ENCODE measurements at places on chromosomes 16 and 17. TPM values are rescaled to one million over a fixed set of nuclear protein-coding genes. Genes with fewer than 3 reads are reported as not detected.

GRCh38 chr16:31464348-31464769 is 5.1 kb downstream of the ARMC5 start:
- no peak for DNase-seq

GRCh38 chr16:24769806-24770205 is 40.4 kb downstream of the TNRC6A start:
- DNase-seq = no peak

- no peak for DNase-seq
Measured at GRCh38 chr17:61402073-61402541, 2.5 kb downstream of the TBX2 start.

DNA sequence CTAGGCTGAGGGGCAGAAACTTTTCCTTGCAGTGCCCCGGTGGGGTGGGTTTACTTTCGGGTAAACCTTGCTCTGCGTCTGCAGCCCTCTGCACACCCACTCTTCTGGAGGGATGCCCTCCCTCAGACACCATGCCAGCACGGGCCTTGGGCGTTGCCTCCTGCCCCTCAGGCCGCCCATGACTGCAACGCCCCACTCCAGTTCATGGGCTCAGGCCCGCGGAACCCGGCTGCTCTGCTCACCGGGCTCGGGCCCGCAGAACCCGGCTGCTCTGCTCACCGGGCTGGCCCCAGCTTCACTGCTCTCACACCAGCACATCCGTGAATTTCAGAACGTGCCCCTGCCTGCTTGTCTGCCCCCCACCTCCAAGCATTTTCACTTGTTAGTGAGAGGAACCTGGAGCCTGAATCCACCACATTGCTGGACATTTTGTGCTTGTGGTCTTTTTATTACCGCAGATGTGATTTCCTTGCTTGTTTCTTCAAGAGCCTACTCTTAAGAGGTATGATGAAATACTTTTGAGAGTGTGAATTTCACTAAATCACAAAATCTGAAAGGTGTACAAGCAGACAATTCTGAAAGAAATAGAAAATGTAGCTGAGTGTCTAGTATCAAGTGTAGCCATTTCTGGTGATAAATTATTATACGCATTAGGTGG is 130.9 kb downstream of the RPTOR start:
- no peak for DNase-seq

- no peak for DNase-seq
Measured at GRCh38 chr17:74497471-74497870, 31.0 kb downstream of the CD300A start.

DNA sequence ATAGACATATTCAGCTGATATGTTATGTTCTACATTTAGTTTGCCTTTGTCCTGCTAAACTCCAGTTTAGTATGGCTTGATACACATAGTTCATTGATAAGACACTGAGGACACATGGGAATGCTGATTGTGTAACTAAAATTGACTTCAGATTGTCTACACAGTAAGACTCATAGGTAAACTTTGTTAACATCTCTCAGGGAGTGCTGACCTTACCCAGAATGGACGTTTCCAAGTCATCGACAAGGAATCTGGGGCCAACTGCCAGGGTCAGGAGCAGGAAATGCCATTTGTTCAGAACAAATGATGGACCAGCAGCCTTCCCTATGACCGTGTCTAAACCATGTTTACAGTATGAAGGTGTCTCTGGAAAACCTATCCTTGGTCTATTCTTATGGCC is 58.7 kb downstream of the DYNLRB2 start:
- DNase-seq = no peak

- DNase-seq = no peak
Measured at GRCh38 chr17:71633391-71633849, 487.4 kb upstream of the SOX9 start.

DNA sequence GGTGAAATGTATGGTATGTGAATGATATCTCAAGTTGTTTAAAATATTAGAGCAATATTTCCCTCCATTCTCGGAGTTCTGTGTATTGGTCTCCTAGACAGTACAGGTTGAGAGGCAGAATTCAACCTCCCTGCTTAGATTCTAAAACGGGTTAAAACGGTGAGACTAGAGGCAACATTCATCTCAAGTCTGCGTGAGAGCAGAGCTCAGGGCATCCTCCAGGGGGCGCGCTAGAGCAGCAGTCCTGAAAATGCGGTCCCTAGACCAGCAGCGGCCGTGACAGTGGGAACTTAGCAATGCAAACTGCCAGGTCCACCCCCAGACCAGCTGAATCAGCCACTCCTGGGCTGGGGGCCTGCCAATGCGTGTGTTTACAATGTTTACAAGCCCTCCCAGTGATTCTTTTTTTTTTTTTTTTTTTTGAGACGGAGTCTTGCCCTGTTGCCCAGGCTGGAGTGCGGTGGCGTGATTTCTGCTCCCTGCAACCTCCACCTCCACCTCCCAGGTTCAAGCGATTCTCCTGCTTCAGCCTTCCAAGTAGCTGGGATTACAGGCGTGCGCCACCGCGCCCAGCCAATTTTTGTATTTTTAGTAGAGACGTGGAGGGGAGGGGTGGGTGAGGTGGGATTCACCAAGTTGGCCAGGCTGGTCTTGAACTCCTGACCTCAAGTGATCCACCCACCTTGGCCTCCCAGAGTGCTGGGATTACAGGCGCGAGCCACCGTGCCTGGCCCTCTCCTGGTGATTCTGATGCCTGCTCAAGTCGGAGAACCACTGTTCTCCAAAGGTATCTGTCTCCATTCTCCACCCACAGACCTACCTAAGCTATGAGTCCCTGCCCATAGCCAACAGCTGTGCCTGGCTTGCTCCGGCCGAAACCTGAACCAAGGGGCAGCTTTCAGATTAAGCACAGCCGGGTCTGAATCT is 24.2 kb downstream of the KLHL36 start:
- peak; percentile 81 for DNase-seq

GRCh38 chr17:56310782-56311181 is 157.5 kb downstream of the ANKFN1 start:
- no peak for DNase-seq

DNA sequence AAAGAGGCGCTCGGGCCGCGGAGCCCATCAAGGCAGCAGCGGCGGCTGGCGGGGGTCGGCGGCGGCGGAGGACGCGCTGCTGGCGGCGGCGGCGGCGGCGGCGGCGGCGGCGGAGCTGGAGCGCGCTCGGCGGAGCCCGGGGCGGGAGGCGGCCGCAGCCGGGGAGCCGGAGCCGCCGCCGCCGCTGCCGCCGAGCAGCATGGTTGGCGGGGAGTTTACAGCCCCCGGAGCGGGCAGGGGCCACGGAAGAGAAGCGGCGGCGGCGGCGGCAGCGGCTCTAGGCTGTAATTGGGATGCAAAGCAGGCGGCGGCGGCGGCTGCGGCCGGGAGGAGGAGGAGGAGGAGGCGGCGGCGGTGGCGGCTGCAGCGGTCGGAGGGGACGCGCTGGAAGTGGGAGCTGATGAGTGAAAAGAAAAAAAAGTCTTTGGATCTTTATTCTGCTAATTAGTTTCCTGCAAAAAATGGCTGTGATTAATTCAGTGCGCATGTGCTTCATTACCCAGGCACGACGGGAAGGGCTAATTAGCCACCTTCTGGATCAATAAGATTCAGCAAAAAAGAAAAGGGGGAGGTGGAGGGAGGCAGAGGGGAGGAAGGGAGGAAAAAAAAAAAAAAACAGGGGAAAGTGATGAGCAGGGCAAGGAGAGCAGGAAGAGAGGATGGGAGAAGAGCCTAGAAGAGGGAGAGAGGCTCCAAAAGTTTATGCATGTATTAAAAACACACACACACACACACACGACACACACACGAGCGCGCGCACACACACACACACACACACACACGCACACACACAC is 10.9 kb upstream of the ZFHX3 start:
- peak; percentile 35 for DNase-seq

DNA sequence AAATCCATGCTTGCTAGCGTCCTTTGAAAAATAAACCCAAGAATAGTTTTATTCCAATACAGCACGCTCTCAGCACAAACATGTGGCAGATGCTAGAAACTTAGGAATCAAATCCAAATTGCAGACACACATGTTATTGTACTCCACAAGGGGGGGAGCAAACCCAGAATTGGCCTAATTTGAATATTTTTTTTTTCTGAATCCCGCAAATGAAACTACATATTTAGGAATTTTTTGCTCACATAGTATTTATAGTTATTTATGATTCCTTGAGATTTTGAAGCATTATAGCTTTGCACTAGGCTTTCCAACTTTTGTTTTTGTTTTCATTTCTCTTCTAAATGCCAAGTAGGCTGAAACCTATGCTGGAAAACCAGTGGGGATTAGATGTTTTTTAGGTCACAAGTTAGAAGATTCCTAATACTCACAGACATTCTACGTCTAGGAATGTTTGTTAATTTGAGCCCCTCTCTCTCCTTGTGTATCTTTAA is 59.3 kb upstream of the CDH11 start:
- no peak for DNase-seq

- DNase-seq = peak; percentile 52
Measured at GRCh38 chr17:28744972-28745785, 1.4 kb downstream of the TRAF4 start.

GRCh38 chr17:16027708-16028584 is 28.3 kb downstream of the TTC19 start:
- no peak for DNase-seq

DNA sequence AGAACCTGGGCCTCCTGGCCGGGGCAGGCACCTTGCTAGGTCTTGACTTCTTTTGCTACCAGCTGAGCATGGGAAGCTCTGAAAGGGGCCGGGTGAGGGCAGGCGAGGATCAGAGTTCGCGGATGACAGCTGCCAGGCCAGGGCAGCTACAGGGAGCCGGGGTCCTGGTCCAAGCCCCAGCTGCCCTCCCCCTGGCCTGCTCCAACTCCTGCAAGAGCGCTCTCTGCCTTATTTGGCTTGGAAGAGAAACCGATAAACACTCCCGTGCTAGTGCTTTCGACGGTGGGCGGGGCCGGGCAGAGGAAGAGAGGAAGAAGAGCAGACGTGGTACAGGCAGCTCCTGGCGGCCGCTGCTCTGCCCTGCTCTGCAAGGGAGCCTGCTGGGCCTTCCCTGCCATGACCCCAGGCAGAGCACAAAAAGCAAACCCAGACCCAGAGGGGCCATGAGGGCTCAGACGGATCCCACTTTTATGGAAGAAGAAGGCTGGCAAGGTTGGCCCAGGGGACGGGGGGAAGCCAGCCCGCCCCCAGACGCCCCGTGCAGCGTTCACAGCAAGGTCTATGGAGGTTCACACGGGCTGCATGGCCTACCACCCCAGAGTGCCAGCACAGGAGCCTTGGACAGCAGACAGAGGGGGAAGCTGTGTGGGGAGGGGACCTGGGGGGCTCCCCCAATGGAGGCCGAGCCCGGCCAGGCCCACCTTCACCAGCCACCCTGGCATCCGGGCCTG is 25.6 kb downstream of the PIEZO1 start:
- DNase-seq = peak; percentile 75

DNA sequence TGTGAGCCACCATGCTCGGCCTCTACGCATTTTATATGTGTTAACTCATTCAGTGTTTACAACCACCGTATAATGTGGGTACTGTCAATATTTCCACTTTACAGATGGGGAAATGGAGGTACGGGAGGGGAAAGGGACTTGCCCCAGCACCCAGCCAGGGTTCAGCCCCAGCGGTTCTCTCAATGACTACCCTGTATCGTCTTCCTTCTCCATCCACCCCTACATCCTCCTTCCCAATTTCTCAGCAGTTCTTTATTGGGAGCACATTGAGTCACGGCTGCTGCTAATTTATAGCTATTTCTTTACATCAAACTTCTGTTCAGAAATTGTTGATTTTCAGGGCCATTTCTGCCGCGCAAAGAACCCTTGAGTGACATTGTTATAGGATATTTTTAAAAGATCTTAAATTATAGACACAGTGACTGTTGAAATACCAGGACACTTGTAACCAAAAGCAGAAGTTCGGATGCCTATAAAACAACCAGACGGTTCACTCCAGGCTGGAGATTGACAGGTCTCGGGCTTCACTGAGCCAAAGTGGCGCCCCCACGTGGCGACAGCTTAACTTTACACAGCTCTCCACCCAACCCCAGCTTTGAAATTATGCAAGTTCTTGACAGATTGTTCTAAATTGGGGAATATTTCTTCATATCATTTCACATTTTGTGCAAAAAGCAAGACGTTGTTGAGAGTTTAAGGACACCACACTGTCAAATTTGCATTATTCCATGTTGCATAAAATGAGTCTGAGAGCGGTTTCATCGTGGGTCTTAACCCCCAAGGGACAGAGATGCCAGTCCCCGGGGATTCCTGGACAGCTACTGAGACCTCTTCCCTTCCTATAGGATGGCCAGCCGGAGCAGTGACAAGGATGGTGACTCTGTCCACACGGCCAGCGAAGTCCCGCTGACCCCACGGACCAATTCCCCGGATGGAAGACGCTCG is 11.8 kb downstream of the SYT17 start:
- DNase-seq = peak; percentile 73

GRCh38 chr16:79609861-79610260 is 9.3 kb upstream of the MAF start:
- DNase-seq = no peak

DNA sequence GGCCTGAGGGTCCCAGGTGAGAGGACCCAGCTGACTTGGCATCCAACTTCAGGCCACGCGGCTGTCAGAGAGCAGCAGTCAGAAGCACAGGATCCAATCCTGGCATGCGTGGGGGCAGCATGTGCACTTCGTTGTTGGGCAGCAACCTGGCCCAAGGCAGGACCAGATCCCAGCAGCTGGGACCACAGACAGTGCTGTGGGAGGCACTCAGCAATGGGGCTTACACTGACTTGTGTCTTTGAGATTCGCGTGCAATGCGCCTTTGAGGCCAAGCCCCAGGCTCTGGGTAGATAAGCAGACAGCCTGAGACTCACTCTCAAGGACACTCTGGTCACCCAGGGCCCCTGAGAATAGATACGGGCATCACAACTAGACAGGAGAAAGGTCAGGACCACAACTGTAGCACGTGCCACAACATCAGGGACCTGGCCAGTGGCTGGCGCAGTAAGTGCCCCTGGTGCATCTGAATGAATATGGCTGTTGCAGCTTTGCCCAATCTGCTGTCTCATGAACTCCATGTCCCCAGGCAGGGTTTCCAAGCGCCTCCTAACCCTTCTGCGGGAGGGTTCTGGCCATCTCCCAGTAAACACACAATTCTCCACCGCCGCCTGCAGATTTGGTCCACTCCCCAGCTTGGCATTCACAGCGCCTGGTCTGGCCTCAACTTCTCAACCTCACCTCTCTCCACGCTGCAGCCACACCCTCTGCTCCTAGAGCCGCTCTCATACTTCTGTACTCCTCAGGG is 3.2 kb downstream of the PAM16 start:
- no peak for DNase-seq

The APOH gene
- total RNA-seq = 0.32 TPM

The KRTAP2-3 gene
- not detected for total RNA-seq

The SLC5A10 gene
- 0.27 TPM for total RNA-seq

The ZACN gene
- total RNA-seq = not detected

The PRSS8 gene
- 0.21 TPM for total RNA-seq

The DLX3 gene
- total RNA-seq = 0.16 TPM

The KRTAP4-5 gene
- total RNA-seq = not detected

The G6PC1 gene
- total RNA-seq = not detected
